ENCODE measurements at places on chromosomes 2 and 18. TPM values are rescaled to one million over a fixed set of nuclear protein-coding genes. Genes with fewer than 3 reads are reported as not detected.

Gene DCDC2C
- not detected for total RNA-seq

Gene HNRNPA3
- 61.0 TPM for total RNA-seq

DNA sequence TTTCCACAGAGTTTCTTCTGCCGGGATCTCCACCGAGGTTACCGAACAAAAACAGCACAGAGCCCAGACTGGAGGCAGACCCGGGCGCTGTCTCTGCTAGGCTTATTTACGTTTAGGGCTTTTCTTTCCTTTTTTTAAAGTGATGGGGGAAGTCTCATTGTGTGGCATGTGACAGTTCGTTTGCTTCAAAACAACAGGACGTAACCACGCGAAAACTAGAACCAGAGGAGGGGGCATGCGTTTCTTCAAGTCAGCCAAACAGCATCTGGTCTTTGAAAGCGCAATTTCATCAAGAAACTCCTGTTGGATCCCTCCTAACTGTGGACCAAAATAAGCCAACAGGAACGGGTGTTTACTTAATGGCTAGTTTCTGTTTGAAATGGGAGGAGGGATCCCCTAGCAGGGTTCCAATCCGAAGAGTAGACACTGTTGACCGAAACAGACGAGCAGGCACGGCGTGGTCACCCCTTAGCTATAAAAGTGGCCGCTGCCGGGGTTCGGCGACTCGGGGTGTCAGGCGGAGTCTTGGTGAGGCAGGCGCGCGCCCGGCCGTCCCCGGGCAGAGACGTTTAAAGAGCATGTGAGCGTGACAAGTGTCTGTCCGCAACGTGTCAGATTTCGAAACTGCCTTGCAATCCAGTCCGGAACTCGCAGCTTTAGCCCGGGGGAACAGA lies 997 bp upstream of the TGIF1 start:
- no peaks in the 10 kb centered on the region for H3K36me3 ChIP-seq
- peak overlapping the region; percentile 75 for H3K4me3 ChIP-seq
- H3K4me1 ChIP-seq = no peaks in the 10 kb centered on the region
- no peaks in the 10 kb centered on the region for H3K27me3 ChIP-seq
- H3K27ac ChIP-seq = peak overlapping the region; percentile 97
- DNase-seq = peak; percentile 95

DNA sequence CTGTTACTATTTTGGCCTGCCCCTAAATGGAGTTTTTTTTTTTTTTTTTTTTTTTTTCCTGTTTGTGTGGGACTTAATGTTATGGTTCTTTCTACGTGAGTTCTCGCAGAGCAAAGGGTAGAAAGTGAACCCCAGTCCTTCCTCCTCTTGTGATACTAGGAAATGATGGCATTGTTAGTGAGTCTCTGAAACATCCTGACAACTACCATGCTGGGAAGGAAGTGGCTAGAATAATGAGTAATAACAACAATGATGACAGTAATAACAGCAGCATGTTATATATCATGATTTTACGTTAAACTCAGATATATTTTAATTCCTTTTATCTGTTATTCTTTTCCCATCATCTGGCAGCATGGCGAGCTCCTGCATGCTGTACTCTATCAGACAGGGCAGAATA lies 216.2 kb upstream of the LINC00305 start:
- DNase-seq = no peak
- H3K4me1 ChIP-seq = no peaks in the 10 kb centered on the region
- H3K27me3 ChIP-seq = no peaks in the 10 kb centered on the region
- H3K36me3 ChIP-seq = no peaks in the 10 kb centered on the region
- no peak overlapping the region for H3K4me3 ChIP-seq

GRCh38 chr2:238299803-238300202 lies 11.4 kb upstream of the PER2 start:
- H3K27me3 ChIP-seq = no peaks in the 10 kb centered on the region
- H3K27ac ChIP-seq = peak overlapping the region; percentile 5
- no peak overlapping the region for H3K4me3 ChIP-seq
- no peaks in the 10 kb centered on the region for H3K36me3 ChIP-seq
- no peak for DNase-seq

- peak overlapping the region; percentile 56 for H3K27ac ChIP-seq
- no peaks in the 10 kb centered on the region for H3K4me1 ChIP-seq
- no peaks in the 10 kb centered on the region for H3K27me3 ChIP-seq
- H3K4me3 ChIP-seq = no peak overlapping the region
- no peaks in the 10 kb centered on the region for H3K36me3 ChIP-seq
Observed at GRCh38 chr2:26018184-26019055, 15.5 kb upstream of the RAB10 start.

DNA sequence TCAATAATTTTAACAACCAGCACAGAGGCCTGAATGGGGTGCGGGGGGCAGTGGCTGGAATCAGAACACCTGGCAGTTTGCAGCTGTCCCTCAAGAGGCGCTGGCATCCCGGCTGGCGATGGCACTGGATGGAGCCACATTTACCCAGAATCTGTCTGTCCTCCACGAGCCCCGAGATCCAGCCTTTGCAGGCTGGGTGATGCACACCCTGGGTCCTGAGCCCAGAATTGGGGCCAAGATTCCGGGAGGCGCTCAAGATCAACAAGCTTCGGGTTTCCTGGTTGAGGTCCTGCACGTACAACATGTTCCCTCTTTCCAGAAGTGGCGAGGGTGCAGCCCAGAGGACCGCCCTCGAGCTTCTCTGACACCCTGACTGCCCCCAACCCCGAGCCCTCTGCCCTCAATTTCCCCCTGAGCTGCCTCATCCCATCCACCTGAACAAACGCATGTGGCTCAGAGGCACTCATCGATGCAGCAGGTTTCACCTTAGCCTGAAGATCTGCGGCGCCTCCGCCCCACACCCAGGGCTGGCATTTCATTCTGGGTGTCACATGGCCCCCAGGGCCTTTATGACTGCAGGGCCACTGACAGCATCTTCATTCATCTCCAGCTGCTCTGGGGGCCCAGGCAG lies 97.5 kb downstream of the TFCP2L1 start:
- H3K4me1 ChIP-seq = no peaks in the 10 kb centered on the region
- H3K27ac ChIP-seq = no peak overlapping the region
- H3K27me3 ChIP-seq = no peaks in the 10 kb centered on the region
- H3K4me3 ChIP-seq = no peak overlapping the region
- no peak for DNase-seq

- no peak for DNase-seq
- no peaks in the 10 kb centered on the region for H3K4me1 ChIP-seq
- H3K27me3 ChIP-seq = no peaks in the 10 kb centered on the region
- H3K4me3 ChIP-seq = no peak overlapping the region
- H3K27ac ChIP-seq = no peak overlapping the region
Observed at GRCh38 chr2:195477248-195477995, 179.6 kb upstream of the SLC39A10 start.

DNA sequence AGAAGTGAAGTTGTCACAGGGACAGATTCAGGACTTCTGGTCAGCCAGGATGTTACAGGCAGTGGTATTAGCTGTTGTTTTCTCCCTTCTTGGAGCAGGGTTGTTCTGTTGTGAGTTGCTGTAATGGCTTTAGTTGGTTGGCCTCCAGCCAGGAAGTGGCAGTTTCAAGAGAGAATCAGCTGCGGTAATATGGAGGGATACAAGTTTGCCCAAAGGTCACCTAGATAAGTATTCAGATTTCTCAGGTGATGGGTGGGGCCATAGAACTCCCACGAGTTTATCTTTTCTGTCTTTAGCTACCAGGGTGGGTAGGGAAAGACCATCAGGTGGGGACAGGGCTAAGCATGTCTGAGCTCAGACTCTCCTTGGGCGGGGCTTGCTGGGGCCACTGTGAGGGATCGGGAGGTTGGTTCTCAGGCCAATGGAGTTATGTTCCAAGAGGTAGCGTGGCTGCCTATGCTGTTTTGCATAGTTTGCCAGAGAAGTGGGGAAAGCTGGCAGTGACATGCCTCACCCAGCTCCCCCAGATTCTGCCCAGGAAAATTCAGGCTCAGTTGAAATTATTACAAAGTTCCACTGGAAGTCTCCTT lies 640.4 kb upstream of the CHAC2 start:
- H3K4me3 ChIP-seq = no peak overlapping the region
- no peaks in the 10 kb centered on the region for H3K36me3 ChIP-seq
- no peak overlapping the region for H3K27ac ChIP-seq
- H3K4me1 ChIP-seq = peaks cover 3% of the 10 kb centered on the region
- peak; percentile 53 for DNase-seq
- H3K27me3 ChIP-seq = no peaks in the 10 kb centered on the region

DNA sequence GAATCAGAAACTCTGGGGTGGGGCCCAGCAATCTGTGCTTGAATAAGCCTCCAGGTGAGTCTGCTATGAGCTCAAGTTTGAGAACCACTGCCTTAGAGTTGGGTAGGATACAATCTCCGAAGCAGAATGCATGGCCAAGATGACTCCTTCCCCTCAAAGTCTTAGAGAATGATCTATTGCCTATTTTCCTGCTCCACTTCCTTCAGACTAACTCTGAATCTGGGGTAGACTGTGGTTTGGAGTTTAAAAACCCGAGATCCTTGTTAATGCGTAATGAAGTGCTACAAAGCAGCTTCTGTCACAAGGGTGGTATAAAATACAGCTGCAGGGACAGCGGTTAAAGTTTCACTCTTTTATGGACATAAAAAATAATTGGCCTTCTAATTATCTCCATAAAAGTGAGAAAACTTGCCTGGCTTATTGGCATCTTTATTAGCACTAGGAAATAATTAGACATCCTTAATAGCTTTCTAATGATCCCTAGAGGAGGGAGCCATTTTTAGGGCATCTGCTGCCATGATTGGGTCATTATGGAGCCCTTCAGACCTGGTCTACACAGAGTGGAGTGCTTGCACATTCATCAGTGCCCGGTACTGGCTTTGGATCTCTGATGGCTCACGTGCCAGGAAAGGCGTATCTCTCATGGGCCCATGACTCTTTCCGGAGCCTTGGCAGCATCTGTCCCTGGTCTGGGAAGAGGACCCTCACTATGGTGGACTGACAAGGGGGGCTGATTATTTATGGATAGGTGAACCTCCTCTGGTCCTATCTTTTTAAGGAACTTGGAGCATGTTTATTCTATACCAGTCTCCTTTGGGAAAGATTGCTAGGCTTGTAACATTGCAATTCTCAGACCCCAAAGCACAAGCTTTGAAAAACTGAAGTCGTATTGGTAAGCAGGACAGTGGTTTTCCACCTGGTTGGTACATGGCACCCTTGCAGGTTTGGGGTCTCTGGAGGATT lies 28.2 kb downstream of the SIX2 start:
- no peak for DNase-seq
- H3K4me1 ChIP-seq = no peaks in the 10 kb centered on the region
- H3K27me3 ChIP-seq = no peaks in the 10 kb centered on the region

DNA sequence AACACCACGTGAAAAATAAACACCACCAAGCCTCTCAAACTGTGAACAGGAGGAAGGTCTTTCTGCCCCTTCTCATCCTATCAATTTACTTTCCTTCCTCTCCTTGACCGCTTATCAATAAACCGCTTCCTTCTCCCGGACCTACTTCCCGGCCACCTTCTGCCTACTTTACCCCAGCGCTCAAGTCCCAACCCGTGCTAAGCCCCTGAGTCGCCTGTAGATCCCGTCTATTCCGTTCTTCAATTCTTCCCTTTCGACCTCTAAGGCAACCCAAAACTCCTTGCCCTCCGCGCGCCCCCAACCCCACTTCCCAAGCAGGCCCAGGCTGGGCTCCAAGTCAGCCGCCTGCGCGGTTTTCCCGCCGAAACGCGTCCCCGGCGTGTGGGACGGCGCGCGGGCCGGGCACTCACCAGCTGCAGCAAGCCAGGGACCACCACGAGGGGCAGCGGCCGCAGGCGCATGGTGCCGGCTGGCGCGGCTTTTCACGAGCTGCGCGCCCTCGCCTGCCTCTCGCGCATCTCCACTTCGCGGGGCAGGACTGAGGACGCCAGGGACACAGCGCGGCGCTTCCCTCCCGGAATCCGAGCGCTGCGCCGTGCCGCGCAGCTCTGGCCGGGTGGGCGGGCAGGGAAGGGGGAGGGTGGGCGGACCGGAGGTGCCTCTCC lies at the start of gene NXPH2:
Gene NXPH2, minus strand, starts transcription at position 610 of the 665 bp plus-strand sequence. Its CDS starts 149 bp downstream, at position 461.
- no peaks in the 10 kb centered on the region for H3K4me1 ChIP-seq
- H3K36me3 ChIP-seq = no peaks in the 10 kb centered on the region
- H3K4me3 ChIP-seq = peak within 1 kb of the TSS; percentile 28
